Motor neuron (in vitro differentiated cells): ENCODE measurements at places on chromosomes 6 and 20.

DNA sequence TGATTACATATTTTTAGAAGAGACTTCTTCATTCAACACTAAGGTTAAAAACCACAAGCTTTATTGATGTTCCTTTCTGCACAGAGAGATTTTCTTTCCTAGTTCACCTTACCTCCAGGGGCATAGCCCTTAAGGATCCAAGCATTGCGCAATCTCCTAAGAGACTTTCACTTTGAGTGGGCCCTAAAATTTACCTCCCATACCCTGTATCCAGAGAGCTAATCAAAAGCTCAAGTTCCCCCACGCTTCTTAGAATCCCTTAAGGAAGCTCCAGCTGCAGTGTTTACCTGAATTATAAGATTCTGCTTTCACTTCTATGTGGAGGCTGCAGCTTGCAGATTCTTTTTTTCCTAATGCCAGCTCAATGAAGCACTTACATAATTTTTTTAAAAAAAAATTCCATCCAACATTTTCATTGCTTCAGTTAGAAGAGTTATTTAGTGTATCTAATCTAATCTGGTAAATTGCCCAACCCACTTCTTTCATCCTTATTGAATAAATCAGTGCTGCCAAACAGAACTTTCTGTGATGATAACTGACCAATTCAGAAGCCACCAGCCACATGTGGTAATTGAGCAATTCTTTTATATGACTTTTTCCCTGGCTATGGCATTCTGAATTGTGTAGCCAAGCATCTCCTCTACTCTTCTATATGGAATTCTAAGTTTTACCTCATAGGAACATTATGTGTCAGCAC lies 24.6 kb upstream of the SPTLC3 start:
- ATAC-seq, result no peak

DNA sequence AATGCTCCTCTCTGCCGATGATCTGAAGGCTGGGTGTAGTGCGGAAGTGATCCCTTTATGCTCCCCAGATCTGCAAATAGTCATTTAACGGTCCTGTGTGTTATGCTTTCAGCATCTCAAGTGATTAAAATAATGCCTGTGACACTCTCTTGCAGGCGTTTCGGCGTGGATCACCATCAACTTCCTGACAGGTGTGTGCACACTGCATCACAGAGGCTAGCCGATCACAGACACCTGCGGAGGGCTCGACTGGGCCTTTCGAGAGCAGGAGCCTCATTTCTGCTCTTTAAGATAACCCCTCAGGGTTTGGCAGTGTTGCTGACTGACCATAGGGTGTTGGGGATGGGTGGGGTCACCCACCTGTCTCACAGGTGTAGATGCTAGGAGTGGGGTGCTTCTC lies 20.0 kb downstream of the ENTPD6 start:
- ATAC-seq, result no peak

GRCh38 chr6:129662406-129662766 lies 47.6 kb downstream of the ARHGAP18 start:
- no peak for ATAC-seq

DNA sequence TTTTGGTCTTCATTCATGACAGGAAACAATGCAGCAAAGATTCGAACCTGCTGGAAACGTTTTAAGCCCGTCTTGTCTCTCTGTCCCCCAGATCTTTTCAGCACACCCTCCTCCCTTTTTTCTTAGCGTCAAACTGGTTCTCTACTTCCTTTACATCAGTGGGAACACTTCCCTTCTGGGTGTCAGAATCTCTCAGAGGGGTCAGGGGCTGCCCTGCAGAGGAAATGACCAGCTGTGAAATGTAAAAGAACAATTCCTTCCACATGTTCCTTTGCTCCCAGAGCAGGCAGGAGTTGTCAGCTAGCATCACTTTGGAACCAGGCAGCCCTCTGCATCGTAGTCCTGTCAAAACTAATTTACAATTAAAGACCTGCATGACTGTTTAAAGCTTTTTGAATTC lies 619.0 kb downstream of the TFAP2A start:
- no peak for ATAC-seq

- no peak for ATAC-seq
Observed at GRCh38 chr20:38836991-38837390, 31.5 kb downstream of the PPP1R16B start.

GRCh38 chr6:101129851-101130250 lies 248.7 kb upstream of the ASCC3 start:
- no peak for ATAC-seq

DNA sequence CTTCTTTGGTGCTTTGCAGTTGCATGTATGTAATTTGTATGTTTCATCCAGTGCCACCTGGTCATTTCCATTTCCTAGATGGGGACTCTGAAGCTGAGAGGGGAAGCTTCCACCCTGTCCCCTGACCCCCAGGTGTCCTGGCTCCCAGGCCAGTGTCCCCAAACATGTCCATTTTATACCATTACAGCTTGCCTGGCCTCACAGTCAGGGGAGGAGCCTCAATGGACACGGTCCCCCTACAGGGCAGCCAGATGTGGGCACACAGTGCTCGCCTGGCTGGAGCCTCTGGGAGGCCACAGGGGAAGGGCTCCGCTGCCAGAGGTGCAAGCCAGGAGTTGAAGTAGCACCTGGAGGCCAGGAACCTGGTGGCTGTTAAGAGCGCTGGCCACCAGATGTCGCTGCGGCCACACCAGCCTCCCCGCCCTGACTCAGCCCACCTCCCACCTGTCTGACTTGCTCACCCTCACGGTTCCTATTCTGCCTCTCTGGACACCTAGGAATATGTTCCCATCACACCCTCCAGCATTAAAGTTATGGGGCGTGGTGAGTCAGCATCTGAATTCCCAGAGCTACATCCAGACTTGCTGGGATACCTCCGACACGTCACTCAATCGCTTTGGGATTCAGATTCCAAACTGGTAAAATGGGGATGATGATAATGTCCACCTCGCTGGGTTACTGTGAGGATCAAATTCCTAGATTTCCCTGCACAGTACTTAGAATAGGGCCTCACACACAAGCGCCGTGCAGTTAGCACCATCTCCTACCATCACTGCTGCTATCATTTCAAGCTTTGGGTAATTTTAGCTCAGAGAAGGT lies 107.4 kb downstream of the SULF2 start:
- peak; percentile 44 for ATAC-seq

DNA sequence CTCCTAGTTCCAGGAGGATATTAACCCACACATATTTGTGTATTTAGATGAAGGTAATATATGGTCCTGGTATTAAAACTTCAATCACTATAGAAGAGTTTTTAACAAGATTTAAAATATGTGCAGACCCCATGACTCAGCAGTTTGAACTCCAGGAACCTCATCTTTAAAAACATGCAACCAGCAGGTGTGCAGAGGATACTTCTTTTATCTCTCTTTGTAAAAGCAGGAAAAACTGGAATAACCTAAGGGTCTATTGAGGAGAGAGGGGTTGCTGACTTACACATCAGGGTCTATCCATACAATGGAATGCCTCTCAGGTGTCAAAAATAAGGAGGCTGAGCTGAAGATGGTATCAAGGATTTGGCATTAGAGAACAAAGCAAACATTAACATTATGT lies 36.9 kb upstream of the TFAP2C start:
- ATAC-seq, result no peak

- ATAC-seq, result no peak
Observed at GRCh38 chr6:130136798-130137197, 86.0 kb downstream of the SAMD3 start.

DNA sequence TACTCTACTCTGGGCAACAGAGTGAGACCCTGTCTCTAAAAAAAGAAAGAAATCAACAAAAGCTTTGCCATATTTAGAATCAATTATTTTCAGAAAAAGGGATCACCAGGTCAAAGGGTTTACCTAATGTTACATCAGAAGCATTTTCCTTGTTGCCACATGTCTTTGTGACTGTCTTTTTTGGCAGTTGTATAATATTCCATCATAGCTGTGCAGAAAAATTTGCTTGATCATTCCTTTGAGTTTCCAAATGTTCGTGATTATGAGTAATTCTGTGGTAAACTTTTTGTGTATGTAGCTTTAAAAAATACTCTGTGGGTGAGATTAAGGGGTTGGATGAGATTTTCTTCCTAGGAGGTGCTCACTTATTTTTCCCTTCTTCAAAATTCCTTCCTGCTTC lies 26.4 kb downstream of the PNPLA1 start:
- no peak for ATAC-seq

- ATAC-seq, result no peak
Observed at GRCh38 chr6:116783852-116784251, 18.3 kb upstream of the FAM162B start.

- ATAC-seq, result peak; percentile 88
Observed at GRCh38 chr20:3811467-3812258, 8.7 kb upstream of the AP5S1 start.

DNA sequence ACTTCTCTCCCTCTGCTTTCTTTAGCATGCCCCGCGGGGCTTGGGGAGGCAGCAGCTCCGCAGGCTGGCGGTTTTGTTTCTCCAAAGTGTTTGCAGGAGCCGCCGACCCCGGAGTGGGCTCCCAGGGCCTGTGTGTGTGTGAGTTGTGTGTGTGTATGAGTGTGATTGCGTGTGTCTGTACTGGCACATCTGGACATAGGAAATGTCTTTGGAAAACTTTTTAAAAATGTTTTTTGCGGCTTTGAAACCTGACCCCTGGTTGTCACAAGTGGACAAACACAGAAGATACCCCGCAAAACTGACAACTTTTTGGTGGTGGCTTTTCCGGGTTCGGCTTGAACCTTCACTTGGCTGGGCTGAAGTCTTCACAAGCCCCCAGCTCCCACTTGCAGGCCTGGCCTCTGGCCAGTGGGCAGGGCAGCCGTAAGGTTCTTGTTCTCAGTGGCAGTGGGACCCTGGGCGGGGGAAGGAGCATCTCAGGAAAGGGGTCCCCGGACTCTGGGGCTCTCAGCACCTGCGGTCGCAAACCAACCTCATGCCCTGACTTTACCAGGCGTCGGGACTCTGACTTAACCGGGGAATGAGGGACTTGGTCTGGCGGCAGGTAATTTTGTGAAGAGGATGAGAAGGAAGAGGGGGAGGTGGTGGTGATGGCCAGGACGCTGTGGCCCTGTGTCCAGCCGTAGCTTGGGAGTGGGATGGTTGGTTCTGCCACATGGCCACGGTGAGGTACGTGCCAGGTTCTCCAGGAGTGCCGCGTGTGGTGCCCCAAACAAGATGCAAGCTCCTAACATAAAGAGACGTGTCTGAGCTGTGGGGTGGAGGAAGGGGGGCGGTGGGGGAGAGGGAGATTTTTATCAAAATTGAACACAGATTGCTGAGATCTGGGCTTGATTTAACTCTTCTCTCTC lies 619 bp downstream of the DAAM2 start:
- ATAC-seq, result no peak

DNA sequence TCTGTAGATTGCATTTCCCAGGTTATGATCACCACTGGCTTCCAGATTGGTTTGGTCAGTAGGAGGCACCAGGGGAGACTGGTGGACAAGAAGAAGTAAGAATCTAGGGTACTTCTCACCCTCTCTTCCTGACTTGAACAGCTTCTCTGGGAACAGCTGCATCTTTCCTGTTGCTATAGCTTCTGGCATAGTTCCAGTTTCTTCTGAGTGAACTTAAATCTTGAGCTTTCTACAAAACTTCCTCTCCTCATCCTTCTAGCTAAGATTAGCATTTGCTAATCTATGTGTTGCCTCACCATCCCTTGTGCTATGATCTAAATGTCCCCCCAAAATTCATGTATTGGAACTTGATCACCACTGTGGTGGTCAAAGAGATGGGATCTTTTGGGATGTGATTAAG lies 724.6 kb downstream of the UTRN start:
- ATAC-seq, result no peak

DNA sequence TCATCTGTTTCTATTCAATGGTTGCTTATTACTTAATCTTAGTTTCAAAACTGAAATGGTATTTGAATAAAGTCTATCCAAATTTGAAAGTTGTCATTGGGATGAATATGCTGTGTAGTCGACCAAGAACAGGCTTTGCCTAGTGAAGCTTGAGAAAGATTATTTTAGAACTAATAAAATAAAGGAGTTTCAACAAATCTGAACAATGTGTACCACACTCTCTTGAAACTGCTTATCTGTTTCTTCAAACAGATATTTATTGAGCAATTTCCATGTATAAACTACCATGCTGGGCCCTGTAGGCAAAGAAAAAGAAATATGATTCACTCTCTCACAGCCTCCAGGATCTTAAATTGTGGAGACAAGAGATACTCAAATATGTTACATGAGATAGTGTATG lies 174.4 kb downstream of the OGFRL1 start:
- no peak for ATAC-seq

- peak; percentile 62 for ATAC-seq
Observed at GRCh38 chr6:7004581-7005297, 103.0 kb upstream of the RREB1 start.

DNA sequence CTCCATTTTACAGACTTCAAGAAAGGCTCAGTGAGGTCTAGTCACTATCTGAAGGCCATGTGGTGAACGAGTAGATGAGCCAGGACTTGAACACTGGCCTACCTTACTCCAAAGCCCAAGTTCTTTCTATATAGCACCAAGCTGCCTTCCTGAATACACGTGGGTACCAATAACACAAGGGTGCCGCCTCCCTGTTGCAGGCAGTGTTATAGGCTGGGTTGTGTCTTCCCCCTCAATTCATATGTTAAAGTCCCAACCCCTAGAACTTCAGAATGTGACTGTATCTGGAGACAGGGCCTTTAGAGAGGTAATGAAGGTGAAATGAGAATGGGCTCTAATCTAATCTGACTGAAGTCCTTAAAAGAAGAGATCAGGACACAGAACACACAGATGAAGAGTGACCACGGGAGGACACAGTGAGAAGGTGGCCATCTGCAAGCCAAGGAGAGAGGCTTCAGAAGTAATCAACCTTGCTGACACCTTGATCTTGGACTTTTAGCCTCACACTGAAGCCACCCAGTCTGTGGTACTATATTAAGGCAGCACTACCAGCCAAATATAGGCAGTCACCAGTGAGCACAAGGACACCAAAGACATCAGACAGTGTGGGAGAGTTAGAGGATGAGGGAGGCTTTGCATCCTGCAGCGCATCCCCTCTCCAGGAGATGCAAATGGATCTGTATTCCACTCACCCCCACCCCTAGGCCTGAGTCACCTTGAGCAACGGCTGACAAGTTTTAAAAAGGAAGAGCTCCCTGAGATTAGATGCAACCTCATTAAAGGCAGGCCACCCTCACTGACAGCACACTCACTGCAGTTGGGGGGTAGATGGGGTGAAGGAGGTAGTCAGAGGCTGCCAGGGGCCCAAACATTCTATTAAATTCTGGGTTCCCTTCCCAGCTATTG lies 40.9 kb upstream of the LYRM2 start:
- no peak for ATAC-seq

DNA sequence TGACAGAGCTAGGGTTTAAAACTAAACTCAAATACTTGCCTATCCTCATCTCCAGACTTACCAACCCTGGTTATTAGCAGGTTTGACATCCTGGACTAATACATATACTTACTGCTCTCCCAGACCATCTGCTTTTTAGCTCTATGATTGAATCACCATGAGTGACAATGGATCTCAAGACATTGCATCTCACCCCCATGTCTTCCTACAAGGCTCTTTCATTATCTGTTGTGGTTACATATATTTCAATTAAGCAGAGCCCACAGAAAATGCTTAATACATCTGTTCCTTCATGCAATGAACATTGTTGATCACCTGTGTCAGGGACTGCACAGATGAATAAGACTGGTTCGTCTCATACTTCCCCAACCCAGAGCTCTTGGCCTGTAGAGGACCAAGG lies 19.4 kb downstream of the SAMD3 start:
- no peak for ATAC-seq
